ENCODE measurements at places on chromosomes 4 and X. TPM values are rescaled to one million over a fixed set of nuclear protein-coding genes. Genes with fewer than 3 reads are reported as not detected.

The CWH43 gene
- not detected for total RNA-seq

The ODAM gene
- total RNA-seq: not detected

The UGT2B15 gene
- total RNA-seq: not detected

The MAGEA12 gene
- not detected for total RNA-seq

The SMIM31 gene
- total RNA-seq: not detected

GRCh38 chrX:21606002-21606401 lies 52.1 kb downstream of the KLHL34 start:
- no peak for DNase-seq

DNA sequence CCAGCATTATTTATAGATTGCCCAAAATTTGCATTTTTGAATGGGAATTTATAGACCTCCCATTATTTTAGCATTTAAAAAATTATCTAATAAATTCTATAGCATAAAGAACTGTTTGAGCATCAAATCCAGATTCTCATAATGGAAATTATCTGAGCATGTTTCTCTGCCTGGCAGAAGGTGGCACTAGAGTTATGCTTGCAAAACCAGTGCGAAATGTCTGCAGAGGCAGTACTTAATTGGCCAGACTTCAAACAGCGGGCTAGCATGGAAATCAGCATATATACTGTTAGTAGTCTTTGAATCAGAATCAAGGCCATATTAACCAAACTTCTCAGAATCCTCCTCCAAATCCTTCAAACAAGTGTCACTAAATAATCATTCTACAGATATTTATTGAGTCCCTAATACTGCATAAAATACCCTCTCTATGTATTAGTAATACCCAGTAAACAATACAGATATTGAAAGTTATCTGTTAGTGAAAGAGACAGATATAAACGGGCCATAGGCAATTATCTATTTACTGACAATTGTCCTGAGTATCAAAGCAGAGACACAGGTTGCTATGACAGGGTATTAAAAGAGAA lies 78.7 kb upstream of the DCLK2 start:
- DNase-seq: peak; percentile 81

DNA sequence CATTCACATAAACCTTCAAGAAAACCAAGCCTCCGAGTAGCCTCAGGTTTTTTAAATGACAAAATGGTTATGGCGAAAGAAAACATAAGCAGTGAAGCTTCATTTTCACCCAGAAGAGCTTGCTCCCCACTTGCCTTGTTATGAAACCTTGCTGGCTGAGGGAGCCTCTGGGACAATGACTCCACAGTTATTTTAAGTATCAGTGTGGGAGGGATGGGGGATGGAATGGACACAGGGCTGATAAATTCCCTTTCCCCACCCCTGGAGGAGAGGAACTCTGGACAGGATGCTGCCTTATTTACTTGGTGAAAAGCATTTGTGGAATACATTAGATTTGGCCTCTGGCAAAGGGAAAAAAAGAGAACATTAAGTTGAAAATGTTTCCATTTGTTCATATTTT lies 220.7 kb upstream of the CNKSR2 start:
- DNase-seq: peak; percentile 55

DNA sequence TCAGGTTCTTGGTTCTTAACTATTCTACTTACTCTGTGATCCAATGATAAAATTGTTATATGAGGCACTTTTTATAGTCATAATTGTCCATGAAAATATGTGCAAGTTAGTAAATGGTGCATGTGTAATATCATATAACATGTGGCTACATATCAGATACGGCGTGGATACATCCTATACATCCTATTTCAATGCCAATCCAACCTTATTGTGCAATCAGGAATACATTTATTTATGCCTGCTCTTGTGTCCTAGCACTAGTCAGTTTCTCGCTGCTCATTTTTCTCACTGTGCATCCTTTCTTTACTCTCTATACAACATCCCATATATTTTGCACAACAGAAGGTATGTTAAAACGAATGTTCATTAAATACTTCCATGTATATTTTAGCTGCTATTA lies 1141.1 kb downstream of the FAT4 start:
- no peak for DNase-seq

- peak; percentile 94 for DNase-seq
Measured at GRCh38 chr4:5037553-5038551, 13.4 kb upstream of the STK32B start.

- no peak for DNase-seq
Measured at GRCh38 chr4:139202991-139203390, 26.0 kb upstream of the ELF2 start.

DNA sequence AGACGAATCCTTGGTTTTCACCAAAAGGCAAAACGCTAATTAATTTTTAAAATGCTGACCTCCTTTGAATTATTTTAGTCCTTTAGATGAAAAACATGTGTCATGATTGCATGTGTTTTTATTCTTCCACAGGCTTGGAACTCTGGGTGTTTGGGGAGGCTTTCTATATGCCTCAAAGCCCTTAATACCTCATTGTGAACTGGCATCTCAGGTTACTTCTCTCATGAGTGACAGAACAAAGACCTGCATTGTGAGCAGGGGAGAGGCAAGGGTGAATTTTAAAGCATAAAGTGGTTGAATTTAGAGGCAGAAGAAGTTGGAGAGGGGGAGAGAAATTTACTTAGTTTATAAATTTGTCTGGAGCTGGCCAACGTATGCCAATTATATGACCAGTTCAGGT lies 119.5 kb downstream of the ARSF start:
- no peak for DNase-seq

- DNase-seq: no peak
Measured at GRCh38 chrX:44568196-44568595, 25.5 kb upstream of the FUNDC1 start.

GRCh38 chr4:113347245-113347644 lies 297.8 kb downstream of the ANK2 start:
- DNase-seq: peak; percentile 13
